ENCODE measurements at places on chromosomes 3 and 15.

GRCh38 chr3:168709073-168709472 is 613.3 kb upstream of the GOLIM4 start:
- DNase-seq: no peak

DNA sequence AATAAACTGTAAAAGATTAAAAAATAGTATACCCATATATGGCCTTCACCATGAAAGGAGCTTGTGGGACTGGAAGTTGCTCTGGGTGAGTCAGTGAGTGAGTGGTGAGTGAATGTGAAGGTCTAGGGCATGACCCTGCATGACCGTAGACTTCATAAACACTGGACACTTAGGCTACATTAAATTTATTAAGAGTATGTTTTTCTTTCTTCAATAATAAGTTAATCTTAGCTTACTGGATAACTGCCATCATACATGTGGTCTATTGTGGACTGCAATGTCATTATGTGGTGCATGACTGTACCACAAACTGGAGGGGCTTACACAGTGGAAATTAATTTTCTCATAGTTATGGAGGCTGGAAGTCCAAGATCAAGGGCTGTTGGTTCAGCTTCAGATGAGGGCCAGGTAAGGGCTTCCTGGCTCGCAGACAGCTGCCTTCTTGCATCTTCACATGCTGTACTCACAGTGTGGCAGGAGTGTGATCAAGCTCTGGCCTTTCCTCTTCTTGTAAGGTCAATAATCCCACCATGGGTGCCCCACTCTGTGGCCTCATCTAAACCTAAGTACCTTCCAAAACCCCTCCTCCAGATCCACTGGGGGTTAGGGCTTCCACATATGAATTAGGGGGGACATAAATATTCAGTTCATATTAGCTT is 40.8 kb upstream of the PRR23E start:
- DNase-seq: no peak

- peak; percentile 61 for DNase-seq
Measured at GRCh38 chr3:100316641-100317069, 17.9 kb upstream of the NIT2 start.

- DNase-seq: no peak
Measured at GRCh38 chr15:89335298-89336041, 846 bp upstream of the POLG start.

DNA sequence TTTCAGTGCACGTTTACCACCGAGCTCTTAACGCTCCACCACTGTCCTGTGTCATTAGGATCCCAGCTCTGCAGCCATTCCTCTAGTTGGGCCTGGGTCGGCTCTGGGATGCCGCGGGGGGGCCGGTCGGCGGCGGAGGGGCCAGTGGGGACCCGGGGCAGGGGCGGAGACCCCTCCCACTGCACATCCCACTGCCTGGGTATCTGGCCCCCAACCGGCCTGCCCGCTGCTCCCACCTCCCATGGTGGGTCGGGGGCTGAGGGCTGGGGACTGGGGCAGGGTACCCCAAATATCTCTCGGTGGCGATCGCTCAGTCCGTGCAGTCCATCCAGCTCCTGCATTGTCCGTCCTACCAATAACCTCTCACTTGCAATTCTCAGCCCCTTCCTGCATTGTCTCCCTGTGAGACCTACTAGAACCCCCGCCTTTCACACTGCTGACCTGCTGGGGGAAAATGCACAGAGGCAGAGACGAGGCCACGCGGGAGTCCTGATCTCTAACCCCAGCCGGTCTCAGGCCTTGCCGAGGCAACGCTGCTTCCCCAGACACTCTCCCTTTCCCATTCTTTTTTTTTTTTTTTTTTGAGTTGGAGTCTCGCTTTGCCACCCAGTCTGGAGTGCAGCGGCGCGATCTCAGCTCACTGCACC is 24.0 kb upstream of the MUC20 start:
- no peak for DNase-seq

All from fibroblast of skin of right quadriceps (primary cell).